ENCODE measurements at places on chromosomes 2 and 18.

GRCh38 chr2:126719191-126719832 is 63.4 kb downstream of the GYPC start:
- DNase-seq: no peak

DNA sequence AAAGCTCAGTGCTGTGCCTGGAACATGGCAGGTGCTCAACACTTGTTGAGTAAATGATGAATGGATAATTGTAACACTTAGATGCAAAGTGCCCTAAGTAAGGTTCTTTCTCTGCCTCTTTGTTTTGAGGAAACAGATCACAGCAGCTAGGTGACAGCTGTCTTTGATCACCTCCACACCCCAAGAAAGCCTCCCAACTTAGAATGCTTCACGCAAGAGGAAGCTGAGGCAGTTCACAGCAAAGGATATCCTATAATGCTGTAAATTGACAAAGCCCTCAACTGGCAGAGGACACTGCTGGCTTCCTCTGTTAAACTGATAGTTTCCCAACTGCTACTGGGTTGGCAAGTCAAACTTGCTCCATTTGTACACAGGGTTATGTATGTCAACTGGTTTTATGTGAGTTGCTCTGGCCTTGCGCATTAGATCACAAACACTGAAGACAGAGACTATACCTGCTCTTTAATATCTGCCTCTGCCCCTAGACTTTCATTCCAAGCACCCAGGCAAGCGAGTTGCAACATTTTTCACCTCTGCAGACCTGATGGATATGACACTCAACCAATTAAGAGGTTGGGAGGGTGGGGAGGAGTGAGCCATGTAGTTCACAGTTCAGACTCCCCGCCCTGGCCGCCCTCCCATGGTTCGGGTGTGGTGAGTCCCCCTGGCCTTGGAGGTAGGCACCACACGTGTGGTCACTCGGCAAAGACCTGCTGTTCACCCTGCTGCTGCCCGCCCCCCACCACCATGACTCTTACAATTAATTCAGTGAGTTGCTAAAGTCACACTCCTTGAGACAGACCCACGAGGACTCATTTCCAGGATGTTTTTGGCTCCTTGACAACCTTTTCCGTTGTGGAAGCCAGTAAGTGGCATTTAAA is 4.8 kb upstream of the MALL start:
- DNase-seq: peak; percentile 58

GRCh38 chr2:222743251-222743812 is 71.9 kb downstream of the MOGAT1 start:
- DNase-seq: no peak

- no peak for DNase-seq
Measured at GRCh38 chr2:205650450-205650849, 31.9 kb upstream of the NRP2 start.

DNA sequence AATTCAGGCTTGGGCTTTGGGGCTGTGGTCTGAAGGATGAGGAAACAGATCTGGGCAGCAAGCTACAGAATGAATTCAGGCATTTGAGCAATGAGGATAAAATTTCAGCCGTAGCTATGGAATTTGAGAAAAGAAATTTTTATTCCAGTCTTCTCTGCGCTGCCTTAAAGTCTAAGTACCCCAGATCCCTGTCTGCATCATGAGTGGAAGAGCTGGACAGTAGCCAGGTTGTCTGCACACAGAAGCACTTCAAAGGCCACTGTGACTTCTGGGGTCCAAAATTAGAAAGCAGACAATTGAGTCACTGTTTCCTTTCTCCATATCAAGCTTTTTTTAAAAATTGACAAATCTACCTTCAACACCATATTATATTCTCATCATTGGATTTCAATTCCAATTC is 787.6 kb upstream of the GCFC2 start:
- no peak for DNase-seq

GRCh38 chr18:67597759-67598158 is 81.2 kb upstream of the DSEL start:
- no peak for DNase-seq

DNA sequence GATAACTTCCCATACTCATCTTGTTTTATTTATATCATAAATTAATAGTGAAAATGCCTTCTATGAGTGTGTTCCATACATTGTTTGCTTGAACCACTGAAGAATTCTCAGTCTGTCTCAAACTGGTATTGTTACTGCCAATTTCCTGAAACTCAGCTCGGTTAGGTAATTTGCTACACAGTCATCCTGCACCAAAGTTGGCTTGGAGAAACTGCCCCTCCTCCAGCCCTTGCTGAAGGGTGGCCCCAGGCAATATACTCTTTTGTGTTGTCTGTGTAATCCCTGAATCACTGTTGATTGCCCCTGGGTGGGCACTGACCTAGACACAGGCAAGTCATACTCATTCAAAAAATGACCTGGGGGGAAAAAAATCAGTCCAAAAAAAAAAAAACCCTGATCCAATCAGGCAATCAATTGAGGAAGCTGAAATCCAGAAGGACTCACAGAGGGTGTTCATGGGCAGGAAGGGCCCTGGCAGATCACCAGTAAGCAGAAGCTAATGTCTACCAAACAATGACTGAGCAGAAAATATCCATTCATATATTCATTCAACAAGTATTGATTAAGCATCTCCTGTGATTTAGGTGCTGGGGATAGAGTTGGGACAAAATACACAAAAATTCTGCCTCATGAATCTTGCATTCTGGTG is 3.8 kb upstream of the SESTD1 start:
- no peak for DNase-seq

DNA sequence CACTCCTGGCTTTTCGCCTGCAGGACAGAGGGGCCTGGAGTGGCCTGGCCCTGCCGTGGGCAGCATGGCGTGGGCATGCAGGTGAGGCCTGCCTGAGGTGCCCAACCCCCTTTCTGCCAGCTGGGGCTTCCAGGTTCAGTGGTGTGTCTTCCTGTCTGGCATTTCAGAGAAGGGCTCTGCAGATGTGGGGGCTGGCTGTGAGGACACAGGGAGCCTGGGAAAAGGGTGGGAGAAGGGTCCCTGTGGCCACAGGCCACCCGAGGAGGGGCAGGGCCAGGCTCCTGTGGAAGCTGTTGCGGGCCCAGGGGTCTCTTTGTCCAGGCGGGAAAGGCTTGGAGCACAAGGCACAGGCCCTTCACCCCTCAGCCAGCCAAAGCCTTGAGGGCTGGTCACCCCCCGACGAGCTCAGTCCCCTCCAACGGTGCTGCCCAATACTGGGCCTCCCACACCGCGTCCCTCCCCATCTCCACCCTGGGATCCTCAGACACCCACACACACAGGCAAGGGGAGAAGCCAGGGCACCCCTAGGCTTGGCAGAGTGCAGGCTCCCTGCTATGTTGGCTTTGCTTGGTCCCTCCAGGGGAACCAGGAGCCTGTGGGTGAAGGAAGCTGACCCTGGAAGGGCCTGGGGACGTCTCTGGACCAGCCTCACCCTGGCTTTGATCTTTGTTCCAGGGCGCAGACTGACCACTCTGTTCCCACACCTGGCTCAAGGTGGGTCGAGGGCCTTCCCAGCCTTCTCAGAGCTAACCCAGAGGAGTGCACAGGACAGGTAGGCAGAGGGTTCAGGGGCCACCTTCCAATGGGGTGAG is 3.7 kb upstream of the AQP12A start:
- no peak for DNase-seq

GRCh38 chr2:96867756-96868554 is 1.9 kb downstream of the SEMA4C start:
- DNase-seq: no peak

DNA sequence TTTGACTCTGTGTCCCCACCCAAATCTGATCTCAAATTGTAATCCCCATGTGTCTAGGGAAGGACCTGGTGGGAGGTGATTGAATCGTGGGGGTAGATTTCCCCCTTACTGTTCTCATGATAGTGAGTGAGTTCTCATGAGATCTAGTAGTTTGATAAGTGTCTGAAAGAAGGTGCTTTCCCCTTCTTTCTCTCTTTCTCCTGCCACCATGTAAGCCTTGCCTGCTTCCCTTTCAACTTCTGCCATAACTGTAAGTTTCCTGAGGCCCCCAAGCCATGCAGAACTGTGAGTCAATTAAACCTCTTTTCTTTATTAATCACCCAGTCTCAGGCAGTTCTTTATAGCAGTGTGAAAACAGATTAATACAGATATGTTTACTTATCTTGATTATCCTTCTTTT is 266.5 kb upstream of the GYPC start:
- no peak for DNase-seq

DNA sequence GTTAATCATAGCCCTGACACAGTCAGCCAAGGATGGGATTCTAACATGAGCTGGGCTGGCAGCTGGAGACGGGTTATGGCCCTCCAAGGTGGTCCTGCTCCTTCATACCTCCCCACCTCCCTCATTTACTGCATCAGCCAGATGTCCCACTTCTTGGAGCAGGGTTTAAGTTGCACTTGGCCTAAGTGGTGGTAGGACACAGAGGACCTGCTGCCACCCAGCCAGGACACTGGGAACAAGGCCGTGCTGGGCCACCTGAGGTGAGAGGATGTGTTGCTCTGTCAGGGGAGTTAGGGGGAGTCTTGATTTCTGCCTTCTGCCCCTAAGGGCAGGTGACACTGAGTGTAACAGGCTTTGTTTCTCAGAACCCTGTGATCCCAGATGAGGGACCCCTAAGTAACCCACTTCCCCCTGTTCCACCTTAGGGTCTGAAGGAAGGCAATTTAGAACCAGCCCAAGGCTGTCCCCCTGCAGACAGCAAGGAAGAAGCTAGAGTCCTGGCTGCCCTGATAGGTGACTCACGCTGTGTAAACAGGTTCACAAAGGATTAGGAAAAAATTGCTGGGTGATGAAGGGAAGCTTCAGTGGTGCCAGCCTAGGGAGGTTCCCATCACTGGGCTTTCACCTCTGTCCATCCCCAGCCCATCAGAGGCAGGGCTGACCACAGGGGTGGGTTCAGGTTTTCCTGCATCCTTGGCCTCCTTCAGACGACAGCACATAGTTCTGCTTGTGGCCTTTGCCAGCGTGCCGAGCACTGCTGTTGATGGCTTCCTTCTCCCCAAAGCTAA is 114.3 kb upstream of the MCFD2 start:
- no peak for DNase-seq

DNA sequence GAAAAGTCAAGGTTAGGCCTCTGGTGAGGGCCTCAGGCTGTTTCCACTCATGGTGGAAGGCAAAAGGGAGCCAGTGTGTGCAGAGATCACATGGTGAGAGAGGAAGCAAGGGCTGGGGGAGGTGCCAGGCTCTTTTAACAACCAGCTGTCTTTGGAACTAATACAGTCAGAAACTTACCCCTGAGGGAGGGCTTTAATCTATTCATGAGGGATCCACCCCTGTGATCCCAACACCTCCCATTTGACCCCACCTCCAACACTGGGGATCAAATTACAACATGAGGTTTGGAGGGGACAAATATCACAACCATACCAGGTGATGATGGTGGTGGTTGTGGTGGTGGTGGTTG is 10.9 kb downstream of the POLI start:
- no peak for DNase-seq

- no peak for DNase-seq
Measured at GRCh38 chr2:9578467-9579235, 23.0 kb upstream of the ADAM17 start.

- no peak for DNase-seq
Measured at GRCh38 chr2:182503886-182504285, 77.0 kb upstream of the PDE1A start.

- DNase-seq: no peak
Measured at GRCh38 chr2:143284087-143284675, 155.0 kb downstream of the ARHGAP15 start.

DNA sequence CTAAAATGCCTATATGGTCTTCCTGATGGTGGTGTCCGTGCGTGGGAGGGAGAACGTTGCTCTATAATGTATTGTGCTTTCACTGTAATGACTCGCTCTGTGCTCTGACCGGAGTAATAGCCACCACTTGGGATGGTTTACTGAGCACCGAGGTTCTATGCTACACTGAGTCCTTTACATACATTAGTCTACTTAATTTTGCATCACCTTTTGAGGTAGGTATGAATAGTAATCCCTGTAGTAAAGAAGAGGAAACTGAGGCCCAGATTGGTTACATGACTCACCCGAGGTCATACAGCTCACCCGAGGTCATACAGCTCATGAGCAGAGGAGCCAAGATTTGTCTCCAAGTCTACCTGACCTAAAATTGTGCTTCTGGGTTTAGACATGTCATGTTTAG is 79.5 kb downstream of the ARMC9 start:
- no peak for DNase-seq

GRCh38 chr2:151766437-151767153 is 32.3 kb upstream of the NEB start:
- no peak for DNase-seq

Data from lower lobe of right lung (tissue), 2 donors.